ENCODE measurements at places on chromosomes 4 and X.

GRCh38 chrX:54064564-54064963 lies 20.3 kb upstream of the PHF8 start:
- no peak for DNase-seq

GRCh38 chr4:27276307-27277073 lies 415.8 kb downstream of the STIM2 start:
- no peak for DNase-seq

- no peak for DNase-seq
Observed at GRCh38 chr4:141153751-141154510, 20.7 kb upstream of the RNF150 start.

DNA sequence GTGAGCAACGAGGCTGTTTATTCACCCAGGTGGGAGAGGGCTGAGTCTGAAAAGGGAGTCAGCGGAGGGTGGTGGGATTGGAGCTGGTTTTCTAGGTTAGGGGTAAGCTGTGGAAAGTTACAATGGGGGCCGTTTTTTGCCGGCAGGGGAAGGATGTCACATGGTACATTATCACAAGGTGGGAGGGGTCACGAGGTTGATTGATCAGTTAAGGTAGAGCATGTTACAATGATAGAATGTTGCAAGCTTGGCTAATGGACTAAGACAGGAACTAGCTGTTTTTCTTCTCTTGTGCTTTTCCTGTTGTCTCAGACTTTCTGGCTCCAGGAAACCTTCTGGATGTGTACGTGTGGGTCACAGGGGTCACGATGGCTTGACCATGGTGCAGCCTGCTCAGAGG lies 536.3 kb upstream of the HTR2C start:
- DNase-seq, result no peak

- DNase-seq, result no peak
Observed at GRCh38 chrX:78619834-78620233, 39.3 kb downstream of the RTL3 start.

GRCh38 chr4:181475781-181476507 lies 767.3 kb upstream of the TENM3 start:
- no peak for DNase-seq

GRCh38 chr4:20255251-20255586 lies 3.5 kb downstream of the SLIT2 start:
- DNase-seq, result no peak

- DNase-seq, result no peak
Observed at GRCh38 chrX:727738-728621, 97.4 kb downstream of the SHOX start.

DNA sequence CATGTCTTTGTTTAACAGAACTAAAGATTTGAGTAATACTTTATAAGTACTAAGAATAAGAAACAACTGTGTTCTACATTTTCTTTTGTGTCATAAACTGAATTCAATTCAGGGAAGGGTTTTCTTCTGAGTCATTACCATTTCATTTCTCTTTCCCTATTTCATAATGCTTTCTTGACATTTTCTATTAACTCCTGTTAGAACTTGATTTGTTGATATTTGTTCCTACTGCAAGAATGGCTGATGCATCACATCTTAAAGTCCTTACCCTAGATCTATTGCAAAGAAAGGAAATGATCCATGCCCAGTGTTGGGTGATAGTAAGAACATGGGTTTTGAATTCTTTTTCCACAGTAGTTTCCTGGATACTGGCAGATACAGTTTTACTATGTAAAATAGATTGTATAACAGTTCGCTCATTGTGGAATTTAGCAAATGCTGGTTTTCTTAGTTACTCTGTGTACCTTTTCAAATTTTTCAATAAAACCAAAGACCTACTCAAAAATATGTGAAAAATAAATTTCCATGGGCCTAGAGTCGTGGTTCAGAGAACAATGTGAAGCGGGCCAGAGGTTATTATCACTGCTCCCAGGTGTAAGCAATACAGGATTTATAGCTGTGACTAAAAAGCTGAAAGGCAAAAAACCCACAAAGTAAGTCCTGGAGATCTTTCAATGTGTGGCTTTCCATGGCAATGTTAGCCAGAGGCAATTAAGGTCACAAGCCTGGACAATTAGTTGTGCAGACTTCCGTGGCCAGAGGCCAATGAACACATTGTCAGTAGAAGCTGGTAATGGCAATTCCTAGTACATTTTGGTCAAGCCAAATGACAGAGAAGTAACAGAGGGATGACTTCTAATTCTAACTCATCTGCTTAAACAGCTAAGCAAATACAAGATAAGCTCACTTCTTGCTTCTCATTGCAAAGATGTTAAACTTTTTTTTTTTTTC lies 127.3 kb upstream of the FAT4 start:
- DNase-seq, result no peak

DNA sequence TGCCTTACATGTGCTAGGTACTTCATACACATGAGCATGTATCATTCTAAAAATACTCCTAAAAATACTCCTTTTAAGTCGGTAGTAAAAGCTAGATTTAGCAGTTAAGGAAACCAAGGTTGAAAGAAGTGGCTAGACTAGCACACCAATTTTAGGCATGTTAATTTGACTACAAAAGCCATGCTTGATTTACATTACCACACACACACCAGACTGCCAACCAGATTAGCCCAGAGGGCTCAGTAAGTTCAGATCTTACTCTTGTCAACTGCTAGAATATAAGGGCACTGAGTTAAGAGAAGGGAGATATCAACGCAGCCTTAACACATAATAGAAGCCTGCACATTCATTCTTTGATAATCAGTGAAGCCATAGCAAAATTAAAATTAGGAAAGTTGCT lies 117.9 kb downstream of the MID1IP1 start:
- DNase-seq, result no peak

DNA sequence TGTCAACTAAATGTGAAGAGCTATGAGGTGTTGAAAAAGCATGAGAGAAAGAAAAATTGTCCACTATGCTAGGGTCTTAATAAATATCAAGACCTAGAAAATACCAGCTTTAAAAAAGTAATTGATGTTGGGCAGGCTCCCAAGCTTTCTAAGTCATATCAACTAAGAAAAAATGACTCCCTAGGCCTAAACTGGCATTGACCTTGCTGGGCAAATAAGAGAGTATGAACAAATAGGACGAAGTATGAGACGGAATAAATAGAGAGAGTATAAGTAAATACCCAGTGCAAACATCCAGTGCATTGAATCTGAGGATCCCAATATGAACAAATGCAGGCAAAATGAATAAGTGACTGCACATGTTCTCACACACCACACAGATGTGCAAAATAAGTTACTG lies 3.2 kb downstream of the KDR start:
- DNase-seq, result no peak

DNA sequence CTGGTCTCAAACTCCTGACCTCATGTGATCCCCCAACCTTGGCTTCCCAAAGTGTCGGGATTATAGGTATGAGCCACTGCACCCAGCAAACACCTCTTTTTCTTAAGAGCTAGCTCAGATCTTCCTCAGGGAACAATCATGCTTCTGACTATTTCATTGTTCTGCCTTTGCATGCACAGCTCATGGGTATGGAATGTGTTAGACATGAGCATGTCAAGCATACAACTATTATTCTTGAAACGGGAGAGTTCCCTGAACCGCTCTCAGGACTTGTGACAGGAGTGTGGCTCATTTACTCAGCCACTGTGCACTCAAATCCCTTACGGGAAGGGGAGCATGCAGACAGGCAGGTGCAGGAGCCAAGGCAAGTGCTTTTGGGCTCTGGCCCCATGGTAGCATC lies 231.7 kb upstream of the TAPT1 start:
- no peak for DNase-seq

DNA sequence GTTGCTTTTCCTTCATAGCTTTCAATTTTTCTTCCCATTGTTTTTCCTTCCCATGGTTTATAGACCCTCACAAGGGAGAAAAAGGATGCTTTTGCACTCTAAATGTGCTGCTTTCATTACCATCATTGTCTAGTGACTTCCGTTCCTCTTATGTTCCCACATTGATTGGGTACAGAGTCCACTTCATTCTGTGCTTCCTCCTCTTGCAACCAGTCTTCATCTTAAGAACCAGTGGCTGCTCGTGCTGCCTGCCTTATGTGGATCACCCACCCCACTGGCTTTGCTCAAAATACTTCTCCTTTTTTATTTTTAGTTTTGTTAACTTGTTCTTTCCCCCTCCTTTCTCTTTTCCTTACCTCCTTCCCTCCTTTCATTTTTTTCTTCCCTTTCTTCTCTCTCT lies 76.5 kb upstream of the BOD1L1 start:
- DNase-seq, result no peak

DNA sequence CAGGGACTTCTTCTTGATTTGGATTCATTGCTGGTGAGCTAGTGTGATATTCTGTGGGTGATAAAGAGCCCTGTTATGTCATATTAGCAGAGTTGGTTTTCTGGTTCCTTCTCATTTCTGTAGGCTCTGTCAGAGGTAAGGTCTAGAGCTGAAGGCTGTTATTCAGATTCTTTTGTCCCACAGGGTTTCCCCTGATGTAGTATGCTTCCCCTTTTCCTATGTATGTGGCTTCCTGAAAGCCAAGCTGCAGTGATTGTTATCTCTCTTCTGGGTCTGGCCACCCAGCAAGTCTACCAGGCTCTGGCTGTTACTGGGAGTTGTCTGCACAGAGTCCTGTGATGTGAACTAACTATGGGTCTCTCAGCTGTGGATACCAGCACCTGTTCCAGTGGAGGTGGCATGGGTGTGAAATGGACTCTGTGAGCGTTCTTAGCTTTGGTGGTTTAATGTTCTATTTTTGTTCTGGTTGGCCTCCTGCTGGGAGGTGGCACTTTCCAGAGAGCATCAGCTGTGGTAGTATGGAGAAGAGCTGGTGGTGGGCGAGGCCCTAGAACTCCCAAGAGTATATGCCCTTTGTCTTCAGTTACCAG lies 373.7 kb downstream of the AR start:
- no peak for DNase-seq

GRCh38 chr4:125526420-125526819 lies 211.7 kb downstream of the FAT4 start:
- no peak for DNase-seq

GRCh38 chr4:40576651-40577480 lies 52.8 kb downstream of the RBM47 start:
- DNase-seq, result no peak

- DNase-seq, result no peak
Observed at GRCh38 chr4:16714191-16714590, 184.3 kb downstream of the LDB2 start.

DNA sequence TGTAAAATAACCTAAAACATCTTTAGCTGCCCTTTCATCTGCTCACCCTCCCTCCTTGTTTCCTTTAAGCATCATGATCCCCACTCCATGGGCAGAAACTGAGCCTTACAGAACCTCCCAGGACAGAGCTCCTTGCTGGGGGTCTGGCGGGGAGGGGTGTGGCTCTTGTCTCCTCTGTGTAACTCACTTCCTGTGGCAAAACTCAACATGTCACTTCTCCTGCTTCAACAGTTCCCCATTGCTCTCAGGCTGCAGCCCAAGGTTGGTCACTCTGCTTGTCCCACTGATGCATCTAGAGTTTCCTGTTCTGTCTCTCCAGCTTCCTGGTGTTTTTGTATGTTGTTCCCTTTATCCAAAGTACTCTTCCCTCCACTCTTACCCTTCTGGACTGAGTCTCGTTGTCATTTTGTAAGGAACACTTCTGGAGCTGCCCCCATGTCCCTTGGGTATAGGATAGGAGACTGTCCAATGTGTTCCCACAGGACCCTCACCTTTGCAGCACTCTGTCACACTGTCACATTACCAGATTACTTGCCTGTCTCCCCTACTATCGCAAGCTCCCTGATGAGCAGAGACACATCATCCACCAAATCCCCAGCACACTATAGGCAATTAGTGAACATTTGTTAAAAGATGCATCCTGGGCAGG lies 19.6 kb downstream of the TMEM31 start:
- DNase-seq, result no peak

DNA sequence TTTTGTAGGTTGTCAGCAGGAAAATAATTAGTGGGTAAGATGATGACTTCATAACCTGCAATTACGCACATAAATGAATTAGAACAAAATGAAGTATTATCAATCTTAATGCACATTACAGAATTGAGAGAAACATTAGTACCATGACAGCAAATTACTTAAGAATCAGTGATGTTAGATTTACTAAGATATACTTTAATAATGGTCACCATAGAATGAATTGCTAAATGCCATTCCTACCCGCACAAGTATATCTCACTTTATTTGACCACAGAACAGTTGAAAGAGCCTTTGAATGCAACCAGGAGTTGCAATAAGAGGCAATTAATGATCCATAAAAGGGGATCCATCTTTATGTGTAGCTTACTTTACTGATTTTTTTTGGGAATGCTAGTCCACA lies 816.4 kb upstream of the AGA start:
- no peak for DNase-seq

DNA sequence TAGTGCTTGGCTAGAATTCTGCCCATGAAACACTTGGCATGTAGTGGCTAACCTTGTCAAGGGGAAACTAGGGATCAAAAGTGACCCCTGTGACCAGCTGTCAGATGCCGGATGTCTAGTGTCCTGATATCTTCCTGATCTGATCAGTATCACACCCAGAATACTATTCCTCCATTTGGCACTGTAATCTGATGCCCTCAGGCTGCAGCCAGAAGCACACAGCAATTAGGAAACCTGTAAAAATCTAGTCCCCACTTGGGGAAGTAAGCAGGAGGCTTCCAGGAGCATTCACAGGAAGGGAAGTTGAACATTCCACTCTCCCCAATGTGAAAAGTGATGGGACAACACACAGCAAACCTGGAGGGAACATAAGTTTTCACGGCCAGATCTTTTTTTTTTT lies 125.1 kb downstream of the HS6ST2 start:
- no peak for DNase-seq

- DNase-seq, result no peak
Observed at GRCh38 chr4:172708184-172708583, 460.4 kb upstream of the GALNT7 start.

DNA sequence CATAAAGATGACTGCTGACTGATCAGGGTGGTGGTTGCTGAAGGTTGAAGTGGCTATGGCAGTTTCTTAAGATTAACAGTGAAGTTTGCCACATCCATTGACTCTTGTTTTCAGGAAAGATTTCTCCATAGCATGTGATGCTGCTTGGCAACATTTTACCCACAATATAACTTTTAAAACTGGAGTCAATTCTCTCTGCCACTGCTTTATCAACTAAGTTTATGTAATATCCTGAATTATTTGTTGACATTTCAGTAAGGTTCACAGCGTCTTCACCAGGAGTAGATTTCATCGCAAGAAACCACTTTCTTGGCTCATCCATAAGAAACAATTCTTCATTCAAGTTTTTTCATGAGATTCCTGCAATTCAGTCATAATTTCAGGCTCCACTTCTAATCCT lies 166.5 kb upstream of the SPRY1 start:
- no peak for DNase-seq

- no peak for DNase-seq
Observed at GRCh38 chrX:30161043-30161442, 54.3 kb upstream of the MAGEB2 start.

GRCh38 chr4:2248044-2248780 lies 6.3 kb upstream of the HAUS3 start:
- no peak for DNase-seq

GRCh38 chrX:138754861-138755260 lies 43.3 kb upstream of the FGF13 start:
- DNase-seq, result no peak

DNA sequence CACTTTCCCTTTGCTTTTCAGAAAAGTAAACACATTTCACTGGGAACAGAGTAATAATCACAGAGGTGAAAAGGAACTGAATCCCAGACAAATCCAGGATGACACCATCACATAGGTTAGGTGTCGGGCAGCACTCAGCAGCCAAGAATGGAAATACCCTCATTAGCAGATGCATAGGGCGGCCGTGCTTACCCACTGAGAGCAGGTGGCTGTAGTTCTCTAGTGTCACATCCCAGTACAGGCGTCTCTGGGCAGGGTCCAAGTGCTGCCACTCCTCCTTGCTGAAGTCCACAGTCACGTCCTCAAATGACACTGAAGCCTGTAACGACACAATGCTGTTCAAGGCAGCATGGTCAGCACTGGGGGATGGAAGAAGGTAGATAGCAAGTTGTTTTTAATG lies 26.9 kb downstream of the ZNF41 start:
- DNase-seq, result no peak

All from stimulated activated CD4-positive, alpha-beta T cell treated with anti-CD3 and anti-CD28 coated beads, Interleukin-1b, Interleukin-23, amount 100 ng/mL, for 1 hour (primary cell).